ENCODE measurements at places on chromosomes 5 and 9. TPM values are rescaled to one million over a fixed set of nuclear protein-coding genes. Genes with fewer than 3 reads are reported as not detected.

- no peak overlapping the region for H3K27ac ChIP-seq
- no peaks in the 10 kb centered on the region for H3K4me1 ChIP-seq
- no peaks in the 10 kb centered on the region for H3K36me3 ChIP-seq
- no peaks in the 10 kb centered on the region for H3K27me3 ChIP-seq
- H3K4me3 ChIP-seq = no peak overlapping the region
Observed at GRCh38 chr5:126219616-126220015, 203.6 kb upstream of the GRAMD2B start.

Gene TMEM252
- total RNA-seq = not detected

Gene DDX4
- total RNA-seq = not detected

GRCh38 chr5:59562756-59563389 lies 330.7 kb downstream of the PDE4D start:
- H3K27ac ChIP-seq = no peak overlapping the region
- H3K4me3 ChIP-seq = no peak overlapping the region
- DNase-seq = peak; percentile 11
- H3K4me1 ChIP-seq = peaks cover 3% of the 10 kb centered on the region

DNA sequence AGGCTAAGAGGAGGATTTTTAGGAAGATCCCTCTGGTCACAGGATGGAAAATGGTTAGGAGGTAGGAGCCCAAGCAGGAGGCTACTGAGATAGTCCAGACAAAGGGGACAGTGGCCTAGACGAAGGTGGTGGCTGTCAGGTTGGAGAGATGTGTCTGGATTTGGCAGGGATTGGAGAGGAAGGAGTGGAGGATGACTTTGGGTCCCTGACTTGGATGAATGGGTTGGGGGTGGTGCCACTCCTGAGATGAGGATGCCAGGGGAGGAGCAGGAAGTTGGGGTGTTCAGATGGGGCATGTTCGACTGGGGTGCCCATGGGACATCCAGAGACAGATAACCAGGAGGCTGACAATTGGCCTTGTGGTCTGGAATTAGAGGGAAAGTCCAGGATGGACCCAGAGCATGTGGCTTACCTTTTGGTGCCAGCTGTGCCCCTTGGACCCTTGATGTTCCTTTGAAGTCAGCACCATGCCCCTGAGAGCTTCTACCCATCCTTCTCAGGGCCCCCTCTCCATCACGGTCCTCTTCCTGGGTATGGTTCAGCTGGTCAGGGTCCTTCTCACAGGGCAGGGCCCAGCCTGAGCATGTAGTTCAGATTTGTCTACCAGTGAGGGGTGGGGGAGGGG lies 15.1 kb upstream of the IGFBPL1 start:
- no peaks in the 10 kb centered on the region for H3K4me1 ChIP-seq
- H3K36me3 ChIP-seq = no peaks in the 10 kb centered on the region
- no peak overlapping the region for H3K4me3 ChIP-seq
- DNase-seq = no peak
- no peak overlapping the region for H3K27ac ChIP-seq
- H3K27me3 ChIP-seq = peaks cover 5% of the 10 kb centered on the region

DNA sequence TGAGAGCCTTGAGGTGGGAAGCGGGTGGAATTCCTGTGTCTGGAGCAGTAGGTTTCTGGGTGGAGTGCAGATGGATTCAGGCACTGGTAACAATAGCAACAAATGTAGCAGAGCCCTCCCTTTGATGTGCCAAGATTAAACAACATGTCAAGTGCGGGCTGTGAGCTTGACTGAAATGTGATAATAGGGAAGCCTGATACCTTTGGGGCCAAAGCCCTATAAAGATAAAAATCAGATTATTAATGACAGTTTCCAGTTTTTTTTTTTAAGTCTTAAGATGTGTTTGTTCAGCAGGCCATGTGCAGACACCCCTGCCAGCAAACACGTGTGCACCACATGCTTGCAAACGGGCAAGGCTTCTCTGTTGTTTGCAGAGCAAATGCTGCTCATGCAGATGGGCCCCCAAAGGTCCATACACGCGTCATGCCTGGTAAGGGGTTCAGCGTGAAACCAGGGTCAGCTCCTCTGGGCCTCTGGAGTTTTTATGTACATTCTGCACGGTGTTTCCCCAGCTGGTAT lies 193.2 kb downstream of the GADD45G start:
- H3K4me1 ChIP-seq = no peaks in the 10 kb centered on the region
- no peak overlapping the region for H3K27ac ChIP-seq
- no peaks in the 10 kb centered on the region for H3K36me3 ChIP-seq
- H3K4me3 ChIP-seq = no peak overlapping the region
- DNase-seq = no peak
- peaks cover 2% of the 10 kb centered on the region for H3K27me3 ChIP-seq

Gene CSF1R
- 0.76 TPM for total RNA-seq

- no peak for DNase-seq
- peaks cover 35% of the 10 kb centered on the region for H3K27me3 ChIP-seq
- H3K4me1 ChIP-seq = peaks cover 5% of the 10 kb centered on the region
- H3K27ac ChIP-seq = no peak overlapping the region
Observed at GRCh38 chr5:1885404-1885755, 2.7 kb upstream of the IRX4 start.

GRCh38 chr5:152723482-152723881 lies 318.4 kb upstream of the NMUR2 start:
- H3K36me3 ChIP-seq = no peaks in the 10 kb centered on the region
- H3K4me1 ChIP-seq = no peaks in the 10 kb centered on the region
- H3K27me3 ChIP-seq = no peaks in the 10 kb centered on the region
- H3K4me3 ChIP-seq = no peak overlapping the region

DNA sequence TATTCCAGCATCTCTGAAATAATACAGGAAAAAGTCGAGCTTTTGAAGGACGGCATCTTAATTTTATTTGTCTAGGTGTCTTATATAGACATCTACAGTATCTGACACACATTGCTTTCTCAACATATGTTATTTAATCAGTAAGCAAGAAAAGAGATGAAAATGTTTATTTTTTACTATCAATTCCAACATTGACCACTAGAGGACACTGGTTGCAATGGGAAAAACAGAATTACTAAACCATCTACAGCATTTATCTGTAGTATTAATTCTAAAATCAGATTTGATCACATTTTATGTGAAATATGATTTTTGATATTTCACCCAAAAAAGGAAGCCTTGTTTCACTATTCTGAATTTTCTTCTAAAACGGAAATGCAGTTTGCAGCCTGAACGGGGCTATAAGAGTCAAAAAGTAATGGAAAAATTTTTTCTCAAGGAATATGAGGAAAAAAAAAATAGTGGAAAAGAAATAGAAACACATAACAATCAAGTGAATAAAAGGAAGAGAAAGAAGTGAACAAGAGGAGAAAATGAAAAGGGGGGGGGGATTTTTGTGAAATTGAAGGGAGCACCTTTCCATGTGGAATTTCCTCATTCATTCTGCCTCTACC lies 98.6 kb downstream of the OSTF1 start:
- H3K36me3 ChIP-seq = peaks cover 3% of the 10 kb centered on the region
- H3K27ac ChIP-seq = no peak overlapping the region
- no peak for DNase-seq

Gene CDC20B
- not detected for total RNA-seq

Gene SCGB3A2
- not detected for total RNA-seq

Gene MED27
- 32.5 TPM for total RNA-seq

Gene HTR4
- total RNA-seq = not detected

GRCh38 chr5:78896132-78896531 lies 89.0 kb downstream of the ARSB start:
- H3K27me3 ChIP-seq = no peaks in the 10 kb centered on the region
- no peak overlapping the region for H3K27ac ChIP-seq
- H3K4me3 ChIP-seq = no peak overlapping the region

- H3K27me3 ChIP-seq = peaks cover 11% of the 10 kb centered on the region
- H3K4me1 ChIP-seq = no peaks in the 10 kb centered on the region
Observed at GRCh38 chr5:83731638-83732037, 11.0 kb upstream of the HAPLN1 start.

DNA sequence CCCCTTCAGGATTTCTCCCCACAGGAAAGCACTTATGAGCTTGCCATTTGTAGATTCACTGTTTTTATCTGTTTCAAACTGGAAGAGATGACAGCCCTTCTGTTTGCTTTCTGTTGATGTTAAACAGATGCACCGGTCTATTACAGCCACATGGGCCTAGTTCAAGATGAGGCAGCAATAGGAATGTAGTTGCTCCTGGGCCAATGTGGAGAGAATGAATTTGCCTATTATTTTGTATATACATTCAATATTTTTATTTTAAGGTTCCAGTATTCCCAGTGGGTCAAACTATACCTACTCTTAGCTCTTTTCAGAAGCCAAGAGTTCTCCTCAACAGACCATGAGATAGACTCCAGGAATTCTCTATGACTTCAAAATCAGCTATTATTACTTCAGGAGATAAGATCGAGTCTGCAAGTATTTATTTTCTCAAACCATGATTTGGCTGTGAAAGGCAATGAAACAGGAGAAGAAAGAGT lies 461.6 kb downstream of the RASEF start:
- H3K27ac ChIP-seq = no peak overlapping the region
- no peaks in the 10 kb centered on the region for H3K27me3 ChIP-seq
- H3K4me1 ChIP-seq = no peaks in the 10 kb centered on the region
- no peak overlapping the region for H3K4me3 ChIP-seq
- H3K36me3 ChIP-seq = no peaks in the 10 kb centered on the region
- DNase-seq = no peak

DNA sequence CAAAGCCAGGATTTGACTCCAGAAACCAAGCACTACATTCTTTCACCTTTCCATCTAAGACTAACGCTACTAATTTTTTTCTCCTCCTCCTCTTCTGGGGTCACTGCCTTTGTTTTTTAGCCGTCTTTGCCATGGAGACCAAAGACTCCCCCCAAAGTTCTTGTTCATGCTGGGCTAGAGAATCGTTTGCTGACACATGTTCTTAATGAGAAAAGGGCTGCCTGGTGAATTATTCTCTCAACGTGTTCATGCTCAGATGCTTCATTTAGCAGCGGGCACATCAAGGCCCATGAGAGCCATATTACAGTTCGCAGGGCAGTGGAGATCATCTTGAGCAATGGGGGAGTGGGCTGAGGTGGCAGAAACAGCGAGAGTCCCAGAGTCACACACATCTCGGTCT lies 134.9 kb downstream of the SLIT3 start:
- peaks cover 9% of the 10 kb centered on the region for H3K27me3 ChIP-seq
- H3K27ac ChIP-seq = no peak overlapping the region
- no peak overlapping the region for H3K4me3 ChIP-seq
- no peaks in the 10 kb centered on the region for H3K36me3 ChIP-seq

DNA sequence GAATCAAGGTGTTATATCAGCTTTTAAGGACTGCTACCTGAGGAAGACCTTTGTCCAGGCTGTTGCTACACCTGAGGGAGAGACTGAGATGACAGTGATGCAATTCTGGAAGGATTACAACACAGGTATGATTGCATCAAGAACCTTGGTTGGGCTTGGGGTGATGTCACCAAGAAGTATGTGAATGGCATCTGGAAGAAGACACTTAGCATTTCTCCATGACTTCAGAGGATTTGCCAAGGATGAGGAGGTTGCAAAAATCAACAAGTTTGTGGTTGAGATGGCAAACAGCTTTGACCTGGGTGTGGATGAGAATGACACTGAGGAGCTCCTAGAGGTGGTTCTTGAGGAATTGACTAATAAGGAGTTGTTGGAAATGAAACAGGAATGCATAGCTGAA lies 67.9 kb upstream of the PANK3 start:
- H3K36me3 ChIP-seq = no peaks in the 10 kb centered on the region
- peaks cover 2% of the 10 kb centered on the region for H3K4me1 ChIP-seq

- DNase-seq = no peak
- H3K4me3 ChIP-seq = no peak overlapping the region
- H3K27me3 ChIP-seq = peaks cover 19% of the 10 kb centered on the region
- H3K36me3 ChIP-seq = no peaks in the 10 kb centered on the region
- no peaks in the 10 kb centered on the region for H3K4me1 ChIP-seq
Observed at GRCh38 chr5:35160486-35161116, 69.7 kb downstream of the PRLR start.

GRCh38 chr9:3385871-3386270 lies 139.9 kb downstream of the RFX3 start:
- peaks cover 41% of the 10 kb centered on the region for H3K36me3 ChIP-seq
- DNase-seq = peak; percentile 65
- no peak overlapping the region for H3K4me3 ChIP-seq
- H3K4me1 ChIP-seq = peaks cover 36% of the 10 kb centered on the region
- no peak overlapping the region for H3K27ac ChIP-seq

Gene GRIA1
- not detected for total RNA-seq

DNA sequence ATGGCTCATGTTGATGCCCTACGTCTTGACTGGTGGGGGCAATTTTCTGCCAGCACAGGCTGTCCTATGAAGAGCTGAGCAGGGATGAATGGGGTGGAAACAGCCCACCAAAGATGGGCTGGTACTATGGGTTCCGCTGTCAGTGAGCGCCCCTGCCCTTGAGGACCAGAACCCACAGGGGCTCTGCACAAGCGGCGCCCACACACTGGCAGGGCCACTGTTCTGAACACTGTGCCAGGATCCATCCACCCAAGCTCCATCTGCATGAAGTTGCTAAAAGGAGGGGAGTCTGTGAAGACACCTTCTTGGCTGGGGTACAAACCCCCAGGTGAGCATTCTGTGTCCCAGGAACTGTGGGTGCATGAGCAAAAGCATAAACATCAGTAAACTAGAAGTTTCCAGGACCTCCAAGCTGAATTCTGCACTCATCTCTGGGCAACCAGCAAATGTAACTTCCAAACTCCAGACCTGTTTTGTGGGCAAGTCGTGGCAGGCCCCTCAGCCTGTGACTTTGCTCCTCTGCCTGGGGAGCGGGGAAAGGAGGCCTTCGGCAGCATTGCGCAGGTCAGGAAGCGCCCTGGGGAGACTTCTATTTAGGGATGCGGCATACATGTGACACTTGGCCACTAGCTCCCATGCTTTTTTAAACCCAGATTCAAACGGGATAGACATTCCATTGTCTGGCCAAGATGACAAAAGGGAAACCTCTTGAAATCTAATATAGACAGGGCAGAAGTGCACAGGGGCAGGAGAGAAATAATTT lies 48.9 kb downstream of the PTPN3 start:
- no peak overlapping the region for H3K27ac ChIP-seq
- H3K27me3 ChIP-seq = peaks cover 11% of the 10 kb centered on the region
- DNase-seq = no peak
- peaks cover 18% of the 10 kb centered on the region for H3K4me1 ChIP-seq

- H3K4me3 ChIP-seq = no peak overlapping the region
- H3K36me3 ChIP-seq = no peaks in the 10 kb centered on the region
- H3K4me1 ChIP-seq = no peaks in the 10 kb centered on the region
- no peak for DNase-seq
- H3K27ac ChIP-seq = no peak overlapping the region
Observed at GRCh38 chr5:103290846-103291245, 32.3 kb downstream of the MACIR start.

GRCh38 chr9:126122901-126123616 lies 203.6 kb upstream of the MVB12B start:
- H3K4me1 ChIP-seq = no peaks in the 10 kb centered on the region
- H3K27me3 ChIP-seq = peaks cover 26% of the 10 kb centered on the region
- no peak overlapping the region for H3K27ac ChIP-seq
- H3K4me3 ChIP-seq = no peak overlapping the region

Gene FAM53C
- total RNA-seq = 25.9 TPM

Gene SPACA9
- total RNA-seq = 2.7 TPM

DNA sequence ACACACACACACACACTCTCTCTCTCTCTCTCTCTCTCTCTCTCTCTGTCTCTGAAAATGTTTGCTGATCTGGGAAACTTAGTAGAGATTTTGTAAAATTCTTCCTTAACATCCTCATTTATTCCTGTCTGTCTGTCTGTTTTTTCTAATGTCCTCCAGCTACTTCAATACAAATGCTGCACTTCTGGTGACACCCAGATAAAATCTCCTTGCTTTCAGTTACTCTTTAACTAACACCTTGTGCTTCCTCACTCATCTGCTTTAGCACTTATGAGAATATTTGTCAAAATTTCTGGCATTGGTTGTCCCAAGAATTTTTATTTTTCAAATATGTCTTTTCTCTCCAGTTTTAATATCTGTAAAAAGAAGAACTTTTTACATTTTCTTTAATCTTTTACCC lies 35.0 kb upstream of the ARRDC3 start:
- no peaks in the 10 kb centered on the region for H3K36me3 ChIP-seq
- H3K27ac ChIP-seq = no peak overlapping the region
- DNase-seq = no peak
- H3K4me1 ChIP-seq = peaks cover 6% of the 10 kb centered on the region

Gene TRIM7
- 1.6 TPM for total RNA-seq

Data from activated CD4-positive, alpha-beta T cell treated with anti-CD3 and anti-CD28 coated beads for 36 hours (primary cell).